ENCODE measurements at places on chromosomes 2 and 18.

DNA sequence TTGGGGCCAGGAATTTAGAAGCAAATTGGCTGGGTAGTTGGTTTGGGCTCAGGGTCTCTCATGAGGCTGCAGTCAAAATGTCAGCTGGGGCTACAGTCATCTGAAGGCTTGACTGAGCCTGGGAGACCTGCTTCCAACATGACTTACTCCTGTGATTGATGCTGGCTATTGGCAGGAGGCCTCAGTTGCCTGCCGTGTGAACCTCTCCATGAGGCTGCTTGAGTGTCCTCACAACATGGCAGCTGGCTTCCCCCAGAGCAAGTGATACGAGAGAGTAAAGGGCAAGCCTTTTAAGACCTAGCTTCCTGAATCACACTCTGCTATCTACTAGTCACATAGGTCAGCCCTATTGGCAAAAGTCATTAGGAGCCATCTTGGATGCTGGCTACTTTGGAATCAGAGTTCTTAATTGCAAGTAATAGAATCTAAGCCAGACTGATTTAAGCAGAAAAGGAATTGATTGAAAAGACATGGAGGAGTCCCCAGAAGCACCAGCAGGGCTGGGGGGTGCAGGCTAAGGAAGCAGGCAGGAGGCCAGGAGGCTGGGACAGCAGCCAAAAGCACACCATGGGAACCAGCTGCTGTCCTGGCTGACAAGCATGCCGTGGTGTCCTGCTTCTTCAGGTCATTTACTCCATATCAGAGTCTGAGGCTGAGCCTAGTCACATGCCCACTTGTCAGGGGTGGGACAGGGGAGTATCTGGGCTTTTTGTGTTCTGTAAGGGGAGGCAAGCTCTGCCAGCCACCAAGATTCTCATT, 7.8 kb upstream of the GIGYF2 start:
- no peak for DNase-seq

DNA sequence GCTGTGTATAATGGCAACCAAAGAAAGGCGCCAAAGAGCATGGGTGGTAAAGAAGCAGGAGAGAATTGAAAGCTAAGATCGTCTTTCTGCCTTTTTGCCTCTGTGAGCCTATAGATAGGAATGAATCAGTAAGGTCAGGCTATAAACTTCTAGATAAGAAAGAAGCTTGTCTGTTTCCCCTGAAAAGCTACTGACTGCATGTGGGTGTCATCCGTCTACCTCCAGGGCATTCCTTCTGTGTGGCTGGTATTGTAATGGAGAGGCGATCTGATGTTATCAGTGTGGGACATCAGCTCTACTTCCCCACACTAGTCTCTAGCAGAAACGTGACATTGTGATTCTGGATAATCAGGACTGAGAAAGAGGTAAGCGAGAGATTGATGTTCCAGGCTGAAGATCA, 63.4 kb upstream of the PLA2R1 start:
- DNase-seq: no peak

DNA sequence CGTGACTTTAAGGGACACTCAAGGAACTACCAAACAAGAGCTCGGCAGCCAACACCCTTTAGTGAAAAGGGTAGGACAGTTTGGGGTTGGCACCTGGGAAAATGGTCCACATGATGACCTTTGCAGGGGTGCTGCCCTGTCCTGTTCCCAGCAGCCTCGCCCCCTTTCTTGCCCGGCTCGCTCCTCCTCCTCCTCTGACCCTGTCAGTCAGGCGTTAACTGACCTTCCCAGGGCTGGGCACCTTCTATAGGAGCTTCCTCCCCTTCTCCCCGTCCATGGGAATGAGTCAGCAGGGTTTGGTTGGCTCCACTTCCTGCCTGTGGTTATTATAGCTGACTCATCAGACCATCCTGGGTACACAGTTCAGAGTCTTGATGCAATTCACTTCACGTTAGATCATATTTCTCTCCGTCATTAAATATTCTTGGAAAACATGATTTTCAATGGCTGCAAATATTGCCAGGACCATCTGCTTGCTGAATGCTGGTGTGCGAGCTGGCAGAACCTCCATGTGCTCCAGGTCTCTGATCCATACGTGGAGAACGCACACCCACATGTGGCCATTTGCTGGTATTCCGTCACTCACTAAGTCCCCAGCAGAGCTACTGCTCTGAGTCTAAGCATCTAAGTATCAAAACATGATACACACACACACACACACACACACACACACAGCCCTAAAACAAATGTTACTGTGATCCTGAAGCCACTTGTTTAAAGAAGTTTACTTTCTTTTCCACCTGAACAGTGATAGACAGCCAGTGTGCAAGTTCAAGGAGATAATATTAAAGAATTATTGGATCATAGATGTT, 185.0 kb downstream of the ANAPC1 start:
- peak; percentile 88 for DNase-seq

GRCh38 chr2:221272729-221273128, 299.4 kb downstream of the EPHA4 start:
- DNase-seq: no peak

DNA sequence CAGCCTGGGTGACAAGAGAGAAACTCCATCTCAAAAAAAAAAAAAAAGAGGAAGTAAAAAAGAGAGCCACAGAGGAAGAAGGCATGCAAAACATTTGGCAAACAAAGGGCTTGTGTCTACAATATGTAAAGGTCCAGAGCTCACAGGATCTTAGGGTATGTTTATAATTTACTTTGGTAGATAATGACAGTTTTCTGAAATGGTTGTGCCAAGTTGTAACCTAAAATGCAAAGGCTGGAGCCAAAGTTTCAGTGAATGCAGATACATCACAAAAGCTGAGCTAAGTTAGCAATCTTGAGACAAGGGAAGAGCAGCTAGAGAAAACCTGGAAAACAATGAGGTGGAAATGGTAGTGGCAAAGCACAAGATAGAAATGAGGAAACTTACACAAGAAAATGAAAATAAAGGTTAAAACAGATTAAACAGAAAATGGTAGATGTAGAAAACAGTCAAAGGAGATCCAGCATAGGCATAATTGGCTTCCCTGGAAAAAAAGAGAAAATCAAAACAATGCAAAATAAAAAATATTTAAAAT, 77.5 kb upstream of the HK2 start:
- peak; percentile 32 for DNase-seq

DNA sequence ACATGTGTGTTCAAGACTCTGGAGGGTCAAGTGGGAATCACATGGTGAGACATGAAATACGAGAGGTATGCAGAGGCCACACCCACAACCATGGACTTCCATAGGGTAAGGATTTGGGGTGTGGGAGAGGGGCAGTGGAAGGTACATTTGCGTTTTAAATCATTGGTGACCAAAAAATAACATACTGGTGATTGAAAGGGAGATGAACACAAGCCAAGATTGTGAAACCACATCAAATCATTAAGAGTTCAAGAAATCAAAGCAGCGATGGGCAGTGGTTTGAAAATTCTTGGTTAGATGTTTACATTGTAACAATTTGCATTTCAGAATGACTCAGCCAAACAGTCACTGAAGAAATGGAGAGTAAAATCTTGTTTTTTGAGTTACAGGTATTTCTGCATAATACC, 1.9 kb upstream of the CABYR start:
- no peak for DNase-seq

GRCh38 chr2:237967463-237967951, 693 bp downstream of the UBE2F start:
- DNase-seq: peak; percentile 64

DNA sequence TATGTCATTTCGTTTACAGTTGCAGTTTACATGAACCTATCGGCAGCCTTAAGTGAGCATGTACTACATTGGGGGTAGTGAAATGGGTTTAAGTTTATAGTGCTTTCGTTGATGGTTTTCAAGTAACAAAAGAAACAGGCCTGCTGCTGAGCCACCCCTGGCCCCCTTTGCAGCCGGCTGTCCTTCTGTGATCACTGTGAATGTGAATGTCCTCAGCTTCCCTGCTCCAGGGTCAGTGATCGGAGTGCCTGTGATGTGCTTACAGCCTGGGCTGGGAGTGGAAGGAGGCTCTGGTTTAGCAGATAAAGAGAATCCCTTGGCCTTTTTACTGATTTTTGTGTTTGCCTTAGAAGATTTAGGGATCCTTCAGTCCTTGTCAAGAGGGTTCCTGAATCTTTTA, 154.2 kb downstream of the FAM210A start:
- DNase-seq: no peak

DNA sequence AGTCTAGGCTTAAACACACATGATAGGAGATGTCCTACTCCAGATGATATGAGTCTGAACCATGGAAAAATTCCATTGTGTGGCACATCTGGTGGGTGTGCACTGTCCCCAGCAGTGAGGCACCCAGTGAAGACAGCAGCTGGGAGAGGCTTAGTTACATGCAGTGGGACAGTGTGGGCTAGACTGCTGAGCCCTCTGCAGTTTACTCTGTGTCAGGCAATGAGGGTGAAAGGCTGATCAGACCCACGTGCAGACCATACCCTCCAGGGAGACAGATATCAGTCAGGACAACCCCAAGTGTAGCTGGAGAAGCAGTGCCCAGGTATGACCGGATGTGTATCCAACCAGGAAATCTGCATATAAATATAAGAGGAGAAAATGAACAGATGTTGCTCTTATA, 13.4 kb downstream of the IL37 start:
- no peak for DNase-seq

DNA sequence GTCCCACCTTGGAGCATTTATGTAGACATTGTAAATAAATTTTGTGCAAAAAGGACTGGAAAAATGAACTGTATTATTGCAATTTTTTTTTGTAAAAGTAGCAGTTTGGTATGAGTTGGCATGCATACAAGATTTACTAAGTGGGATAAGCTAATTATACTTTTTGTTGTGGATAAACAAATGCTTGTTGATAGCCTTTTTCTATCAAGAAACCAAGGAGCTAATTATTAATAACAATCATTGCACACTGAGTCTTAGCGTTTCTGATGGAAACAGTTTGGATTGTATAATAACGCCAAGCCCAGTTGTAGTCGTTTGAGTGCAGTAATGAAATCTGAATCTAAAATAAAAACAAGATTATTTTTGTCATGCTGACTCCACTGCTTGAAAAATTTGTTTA, 137.5 kb downstream of the MEIS1 start:
- no peak for DNase-seq

DNA sequence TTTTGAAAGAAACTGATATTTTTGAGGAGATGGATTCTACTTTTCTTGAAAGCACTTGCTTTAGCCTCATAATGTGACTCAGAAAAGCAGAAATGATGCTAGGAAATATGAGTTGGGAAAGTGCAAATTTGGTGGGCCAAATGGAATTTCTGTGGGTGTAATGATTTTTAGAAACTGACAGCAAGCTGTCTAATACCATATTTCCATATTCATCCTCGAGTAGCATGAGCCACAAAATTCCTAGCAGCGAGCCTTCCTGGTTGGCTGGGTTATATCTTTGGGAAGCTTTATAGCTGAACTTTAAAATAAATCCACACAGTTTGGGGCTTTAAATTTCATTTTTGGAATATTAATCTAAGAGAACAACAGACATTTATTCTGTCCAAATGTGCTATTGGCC, 190.0 kb downstream of the DSC3 start:
- DNase-seq: no peak

DNA sequence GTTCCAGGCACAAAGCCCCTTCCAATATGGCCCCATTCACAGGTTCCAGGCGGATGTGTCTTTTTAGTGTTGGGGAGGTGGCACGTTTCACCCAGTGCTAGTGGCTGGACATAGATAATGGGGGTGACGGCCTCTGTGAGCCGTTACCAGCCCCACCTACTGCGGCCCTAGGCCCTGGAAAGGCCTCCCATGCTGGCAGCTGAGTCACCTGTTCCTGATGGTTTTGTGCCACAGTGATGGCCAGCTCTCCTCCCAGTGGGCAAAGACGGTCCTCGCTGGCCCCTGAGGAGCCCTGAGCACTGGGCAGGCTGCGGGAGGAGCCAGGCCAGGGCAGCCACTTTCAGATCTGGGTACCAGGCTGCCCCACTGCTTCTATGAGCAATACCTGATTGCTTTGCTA, 40.0 kb upstream of the GPC1 start:
- no peak for DNase-seq

DNA sequence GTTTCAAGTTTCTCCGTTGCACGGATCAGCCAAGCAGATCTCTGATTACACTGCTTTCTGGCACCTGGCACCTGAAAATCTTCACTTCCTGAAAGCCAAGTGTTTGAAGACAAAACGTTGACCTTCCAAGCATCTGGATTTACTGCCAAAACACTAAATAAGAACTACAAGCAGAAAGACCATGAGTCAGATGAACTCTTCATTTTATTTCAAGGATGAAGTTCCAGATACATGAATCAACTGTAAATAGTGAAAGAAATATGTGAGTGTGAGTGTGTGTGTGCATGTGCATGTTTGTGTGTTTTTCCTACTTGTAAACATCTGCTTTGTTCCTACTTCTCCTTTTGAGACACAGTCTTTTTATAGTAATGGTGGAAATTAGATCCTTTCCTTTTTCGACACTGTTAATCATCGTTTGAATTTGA, 60.0 kb upstream of the DTNA start:
- peak; percentile 32 for DNase-seq

Data from suppressor macrophage (primary cell).